Kasumi-1 (cell line): ENCODE measurements at places on chromosomes 4 and X.

DNA sequence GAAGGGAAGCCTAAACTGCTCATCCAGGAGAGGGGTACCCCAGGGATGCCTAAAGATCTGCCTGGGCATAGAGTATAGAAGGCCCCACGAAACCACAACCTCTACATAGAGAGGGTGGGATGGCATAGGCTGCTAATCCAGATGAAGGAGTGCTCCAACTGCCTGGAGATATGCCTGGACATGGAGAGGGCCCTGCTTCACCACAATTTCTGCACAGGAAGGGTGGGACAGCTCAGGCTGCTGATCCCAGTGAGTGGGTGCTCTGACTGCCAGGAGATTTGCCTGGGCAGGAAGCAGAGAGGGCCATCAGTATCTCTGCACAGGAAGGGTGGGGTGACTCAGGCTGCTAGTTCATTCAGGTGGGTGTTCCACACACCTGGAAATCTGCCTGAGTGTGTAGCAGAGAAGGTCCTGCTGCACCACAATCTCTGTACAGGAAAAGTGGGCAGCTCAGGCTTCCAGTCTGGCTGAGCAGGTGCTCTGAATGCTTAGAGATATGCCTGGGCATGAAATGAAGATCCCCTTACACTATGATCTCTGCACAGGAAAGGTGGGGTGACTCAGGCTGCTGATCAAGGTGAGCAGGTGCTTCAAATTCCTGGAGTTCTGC is 61.1 kb downstream of the ZNF518B start:
- DNase-seq: no peak

GRCh38 chrX:1483843-1484637 is 31.3 kb upstream of the ASMTL start:
- no peak for DNase-seq

DNA sequence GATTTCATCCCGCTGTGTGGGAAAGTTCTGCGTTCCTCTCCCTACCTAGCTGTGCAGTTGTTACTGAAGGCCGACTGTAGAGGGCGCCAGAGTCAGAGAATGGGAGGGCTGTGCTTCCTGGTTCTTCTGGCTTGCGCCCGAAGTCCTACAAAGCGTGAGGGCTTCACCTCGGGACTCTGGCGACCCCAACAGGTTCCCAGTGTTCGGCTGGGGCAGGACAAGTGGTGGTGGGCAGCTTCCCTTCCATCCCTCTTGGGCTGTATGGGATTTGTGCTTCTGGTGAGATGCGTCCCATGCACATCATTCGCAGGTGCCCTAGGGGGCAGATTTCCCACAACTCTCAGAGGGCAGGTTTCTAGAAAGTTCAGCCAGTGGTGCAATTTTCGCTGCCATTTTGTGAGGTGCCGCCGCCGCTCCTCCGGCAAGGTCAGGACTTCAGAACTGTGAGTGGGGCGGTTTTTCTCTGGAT is 27.3 kb downstream of the CT45A1 start:
- no peak for DNase-seq

DNA sequence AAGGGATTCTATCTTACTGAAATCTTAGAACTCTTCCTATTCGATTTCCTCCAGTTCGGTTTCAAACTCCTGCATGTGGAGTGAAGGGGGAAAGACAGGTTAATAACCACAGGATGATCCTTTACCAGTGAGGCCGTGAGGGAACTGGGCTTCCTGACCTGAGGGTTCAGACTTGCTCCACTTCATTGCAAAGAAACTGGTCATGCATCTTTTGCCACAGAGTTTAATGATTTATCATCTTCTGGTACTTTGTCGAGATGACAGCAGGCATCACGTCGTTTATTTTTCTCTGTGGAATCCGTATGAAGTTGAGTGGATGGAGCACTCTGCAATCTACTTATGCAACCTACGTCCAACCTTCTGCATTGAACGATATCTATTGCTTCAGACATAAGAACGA is 145.9 kb upstream of the NLGN4X start:
- DNase-seq: no peak

GRCh38 chr4:144721994-144722393 is 76.0 kb downstream of the HHIP start:
- DNase-seq: no peak

DNA sequence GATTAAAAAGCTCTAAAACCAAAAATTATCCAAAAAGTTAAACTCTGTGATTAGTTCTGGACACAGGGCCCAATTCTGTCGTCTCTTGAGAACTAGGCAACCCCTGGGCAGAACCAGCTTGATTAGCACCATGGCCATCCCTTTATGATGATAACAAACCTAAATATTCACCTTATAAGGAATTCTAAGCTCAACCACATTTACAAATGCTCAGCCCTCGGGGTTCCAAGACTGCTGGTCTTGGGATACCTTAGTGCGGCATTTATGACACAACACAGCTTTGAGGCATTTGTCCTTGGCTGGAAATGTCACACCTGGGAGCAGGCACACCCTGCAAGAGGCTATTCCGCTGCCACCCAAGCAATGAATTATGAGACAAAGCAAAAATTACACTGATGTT is 27.5 kb upstream of the NAP1L5 start:
- no peak for DNase-seq

- no peak for DNase-seq
These were observed 1364.4 kb downstream of the STIM2 start for GRCh38 chr4:28225050-28225449.

DNA sequence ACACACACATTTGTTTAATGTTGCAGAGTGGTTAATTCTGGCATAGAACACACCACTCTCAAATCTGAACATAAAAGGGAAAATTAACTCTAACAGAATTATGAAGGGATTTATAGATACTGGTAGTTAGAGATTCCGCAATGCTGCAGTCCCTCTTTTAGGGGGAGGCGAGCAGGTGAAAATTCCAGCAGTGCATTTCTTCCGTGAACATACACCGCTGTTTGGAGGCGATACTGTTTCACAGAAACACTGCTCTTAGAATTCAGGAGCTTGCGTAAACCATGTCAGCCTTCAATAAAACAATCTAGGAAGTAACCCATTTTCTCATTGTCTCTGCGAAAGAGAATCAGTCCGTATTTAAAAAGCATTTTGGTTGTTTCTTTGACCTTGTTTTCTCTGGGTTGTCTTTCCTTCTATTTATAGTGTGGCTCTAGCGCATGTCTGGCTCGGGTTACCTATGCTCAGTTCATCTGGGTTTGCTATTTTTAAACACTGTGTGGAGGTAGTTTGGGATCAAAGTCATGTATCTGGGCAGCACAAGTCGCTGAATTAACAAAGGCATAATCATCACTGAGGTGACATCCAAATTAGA is 90.4 kb downstream of the GPAT3 start:
- DNase-seq: no peak

DNA sequence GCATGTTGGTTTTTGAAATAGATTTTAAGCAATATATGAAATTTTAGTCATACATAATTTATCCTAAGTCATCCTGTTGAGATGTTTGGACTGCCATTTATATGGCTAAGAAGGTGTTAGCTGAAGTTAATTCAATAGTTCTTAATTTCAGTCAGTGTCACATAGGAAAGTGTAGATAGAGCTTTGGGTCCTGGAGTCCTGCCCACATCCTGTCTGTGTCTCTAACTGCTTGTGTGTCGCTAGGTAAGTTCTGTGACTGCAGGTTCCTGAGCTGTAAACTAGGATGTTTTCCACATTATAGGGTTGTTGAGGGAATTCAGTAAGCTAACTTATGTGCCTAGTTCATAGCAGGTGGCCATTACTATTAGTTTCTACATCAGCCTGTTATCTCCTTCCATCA is 20.7 kb downstream of the OFD1 start:
- DNase-seq: no peak

GRCh38 chrX:104697294-104697693 is 131.3 kb downstream of the IL1RAPL2 start:
- DNase-seq: peak; percentile 0

- no peak for DNase-seq
These were observed 11.4 kb downstream of the FRAS1 start for GRCh38 chr4:78068481-78068880.

- DNase-seq: no peak
These were observed 158.3 kb upstream of the KIT start for GRCh38 chr4:54499308-54500074.

GRCh38 chr4:24858550-24858949 is 54.3 kb downstream of the CCDC149 start:
- DNase-seq: no peak

DNA sequence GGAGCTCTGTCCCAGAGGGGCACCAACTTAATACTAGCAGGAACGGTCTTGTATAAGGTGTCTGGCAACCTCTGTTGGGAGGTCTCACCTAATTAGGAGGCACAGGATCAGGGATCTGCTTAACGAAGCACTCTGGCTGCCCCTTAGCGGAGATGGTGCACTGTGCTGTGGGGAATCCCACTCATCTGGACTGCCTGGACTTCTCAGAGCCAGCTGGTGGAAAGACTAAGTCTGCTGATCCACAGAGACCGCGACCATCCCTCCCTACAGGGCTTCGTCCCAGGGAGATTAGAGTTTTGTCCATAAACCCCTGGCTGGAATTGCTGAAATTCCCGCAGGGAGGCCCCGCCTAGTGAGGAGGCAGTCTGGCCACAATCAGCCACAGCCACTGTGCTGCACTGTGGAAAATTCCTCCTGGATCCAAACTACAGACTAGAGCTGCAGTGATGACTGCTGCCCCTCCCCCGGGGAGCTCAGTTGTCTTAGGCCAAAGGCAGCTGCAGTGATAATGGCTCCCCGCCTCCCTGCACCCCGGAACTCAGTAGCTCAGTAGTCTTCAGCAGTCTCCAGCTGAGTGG is 22.0 kb upstream of the ZCCHC4 start:
- no peak for DNase-seq

DNA sequence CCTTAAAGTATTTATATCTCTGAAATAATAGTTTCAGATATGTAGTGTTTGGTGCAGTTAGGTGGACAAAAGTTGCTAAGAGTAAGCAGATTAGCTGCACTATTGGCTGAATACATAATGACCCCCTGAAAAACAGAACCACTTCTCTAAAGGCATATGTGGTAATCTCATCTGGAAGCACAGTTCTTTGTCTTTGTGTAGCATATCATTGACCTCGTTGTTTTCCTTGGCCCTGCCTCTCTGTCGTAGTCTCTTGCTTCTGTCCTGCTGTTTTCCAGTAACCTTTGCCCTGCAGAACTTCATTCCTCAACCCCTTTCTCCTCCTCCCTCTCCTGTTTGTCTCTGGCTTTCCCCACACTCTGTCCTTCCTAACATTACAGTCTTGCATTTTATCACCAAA is 41.4 kb downstream of the JADE3 start:
- peak; percentile 8 for DNase-seq

DNA sequence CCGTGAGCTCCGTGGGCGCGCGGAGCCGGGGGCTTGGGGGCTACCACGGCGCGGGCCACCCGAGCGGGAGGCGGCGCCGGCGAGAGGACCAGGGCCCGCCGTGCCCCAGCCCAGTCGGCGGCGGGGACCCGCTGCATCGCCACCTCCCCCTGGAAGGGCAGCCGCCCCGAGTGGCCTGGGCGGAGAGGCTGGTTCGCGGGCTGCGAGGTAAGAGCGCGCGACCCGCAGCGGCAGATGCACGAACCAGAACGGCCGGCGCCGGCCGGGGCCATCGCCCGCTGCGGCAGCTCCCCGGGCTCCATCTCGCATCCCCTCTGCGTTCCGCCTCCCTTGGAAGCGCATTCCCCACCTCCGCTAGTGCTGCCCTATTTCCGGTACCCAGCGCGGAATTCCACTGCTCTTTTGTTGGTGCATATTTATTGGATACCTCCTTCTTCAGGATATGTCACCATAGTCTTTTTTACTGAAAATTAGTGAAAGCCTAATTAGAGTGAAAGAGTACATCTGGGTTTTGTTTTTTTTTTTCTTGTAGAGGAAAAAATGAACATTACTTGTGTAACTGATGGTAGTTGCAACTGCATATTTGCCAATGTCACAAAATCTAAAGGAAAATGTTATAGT is 797 bp downstream of the PKD2 start:
- DNase-seq: peak; percentile 28

DNA sequence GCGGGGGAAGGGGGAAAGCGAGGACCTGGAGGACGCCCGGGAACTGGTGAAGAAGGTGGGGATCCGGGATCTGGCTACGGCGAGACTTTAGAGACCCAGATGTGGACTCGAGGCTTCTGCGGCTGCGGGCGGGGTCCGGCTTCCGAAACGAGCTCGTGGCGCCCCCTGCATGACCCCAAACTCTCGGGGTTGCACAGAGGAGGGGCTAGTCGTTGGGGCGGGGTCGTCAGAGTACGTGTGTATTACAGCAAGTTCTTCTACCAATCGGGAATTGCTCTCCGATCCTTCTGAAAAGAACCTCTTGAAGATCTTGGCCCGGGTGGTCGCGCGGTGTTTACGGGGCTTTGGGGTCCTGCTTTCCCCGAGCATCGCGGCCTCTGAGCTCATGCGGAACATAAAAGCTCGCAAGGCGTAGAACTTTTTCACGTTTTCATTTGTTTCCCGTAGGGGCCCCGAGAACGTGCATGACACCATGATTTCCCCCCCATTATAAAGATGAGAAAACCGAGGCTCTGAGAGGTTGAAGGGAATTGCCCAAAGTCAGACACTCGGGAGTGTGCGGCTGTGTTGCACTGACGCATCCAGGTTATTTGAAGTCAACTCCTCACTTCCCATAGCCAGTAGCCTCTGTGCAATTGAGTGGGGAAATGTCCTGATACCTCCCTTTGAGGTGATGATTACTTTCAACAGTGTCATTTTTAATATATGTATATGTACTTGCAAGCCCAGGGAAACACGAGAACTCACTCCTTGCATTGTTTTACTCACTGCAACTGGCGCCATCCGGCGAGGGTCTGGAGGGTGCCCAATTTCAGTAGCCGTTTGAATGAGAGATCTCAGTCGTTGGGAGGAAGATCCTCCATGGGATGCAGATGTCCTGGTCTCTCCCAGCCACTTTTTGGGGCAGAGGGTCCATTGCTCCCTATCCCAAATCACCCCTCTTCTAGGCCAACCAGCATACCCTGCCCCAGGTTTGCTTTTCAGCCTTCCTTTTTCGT is at the start of gene BEND4:
Gene BEND4 (minus strand): TSS at position 149 of the 998 bp plus-strand sequence. CDS start 512 bp downstream, outside the sequence.
- DNase-seq: peak; percentile 94

DNA sequence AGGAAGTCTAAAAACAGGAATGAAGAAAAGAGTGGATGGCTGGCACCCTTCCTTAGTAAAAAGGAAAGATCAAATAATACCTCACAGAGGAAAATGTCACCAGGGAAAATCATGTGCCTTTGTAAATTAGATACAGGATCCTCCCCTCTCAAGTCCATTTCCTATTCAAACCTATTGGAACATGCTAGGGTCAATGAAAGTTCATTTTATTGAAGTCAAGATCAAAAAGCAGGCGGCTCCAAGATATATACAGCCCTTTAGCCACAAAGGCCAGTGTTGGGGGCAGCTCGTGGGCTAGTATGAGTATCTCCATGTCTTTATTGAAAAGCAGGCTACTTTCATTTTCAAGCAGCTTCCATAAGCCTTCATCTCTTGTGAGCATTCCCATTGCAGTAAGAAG is 141.1 kb downstream of the QDPR start:
- DNase-seq: no peak

DNA sequence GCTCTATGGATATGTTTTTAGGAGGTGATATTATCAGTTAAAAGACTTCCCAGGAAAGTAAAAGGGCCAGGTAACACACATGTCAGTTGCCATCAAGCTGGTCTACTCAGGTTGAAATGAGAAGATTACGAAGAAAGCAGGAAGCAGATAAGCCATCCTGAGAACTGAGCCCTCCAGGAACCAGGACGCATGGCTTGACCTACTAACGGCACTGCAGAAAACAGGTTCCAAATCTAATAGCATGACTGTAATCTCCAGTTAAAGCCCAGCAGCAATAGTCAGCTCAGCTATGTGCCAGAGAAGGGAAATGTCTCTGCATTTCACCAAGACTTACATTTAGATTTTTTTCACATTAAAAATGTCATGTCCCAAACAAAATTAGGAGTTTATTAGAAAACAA is 77.9 kb downstream of the APBB2 start:
- no peak for DNase-seq
